ENCODE measurements at places on chromosomes 16 and 17.

GRCh38 chr16:69465881-69466280 lies 41.5 kb downstream of the CYB5B start:
- DNase-seq: no peak

GRCh38 chr17:31900877-31901276 lies 631 bp downstream of the UTP6 start:
- no peak for DNase-seq

- DNase-seq: peak; percentile 51
These were observed 12.8 kb downstream of the PIMREG start for GRCh38 chr17:6456914-6457687.

DNA sequence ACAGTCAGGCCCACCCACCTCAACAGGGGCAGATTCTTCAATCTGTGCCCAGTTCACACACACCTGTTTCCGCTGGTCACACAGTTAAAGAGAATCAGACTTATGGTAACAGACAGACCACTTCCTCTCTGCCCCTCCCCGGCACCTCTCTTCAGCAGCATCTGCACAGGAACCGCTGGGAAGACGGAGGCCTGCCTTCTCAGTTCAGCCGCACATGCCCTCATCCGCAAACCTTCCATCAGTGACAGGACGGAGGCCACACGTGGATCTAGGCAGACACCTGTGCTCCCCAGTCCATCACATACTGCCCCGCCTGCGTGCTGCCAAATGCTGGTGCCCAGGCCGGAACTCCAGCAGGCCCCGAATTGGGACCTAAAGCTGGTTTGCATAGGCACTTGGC lies 10.3 kb downstream of the PHB1 start:
- DNase-seq: no peak

DNA sequence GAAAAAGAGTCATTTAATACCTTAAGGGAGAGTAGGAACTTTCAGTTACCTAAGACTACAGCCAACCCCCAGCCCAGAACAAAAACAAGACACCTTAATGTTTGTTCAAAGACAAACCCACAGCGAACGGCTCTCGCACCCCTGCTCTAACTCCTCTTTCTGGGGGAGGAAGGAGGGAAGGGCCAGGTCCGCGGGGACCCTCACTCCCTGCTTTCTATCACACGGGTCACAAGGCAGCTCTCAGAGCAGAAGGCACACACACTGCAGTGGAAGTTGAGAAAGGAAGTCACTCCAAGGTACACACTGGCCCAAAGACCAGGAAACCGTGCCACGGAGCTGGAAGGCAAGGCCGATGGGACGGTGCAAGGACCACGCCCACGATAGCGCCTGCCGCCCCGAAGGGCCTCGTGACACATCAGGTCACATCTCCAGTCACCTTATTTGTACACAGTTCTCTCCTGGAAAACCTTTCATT lies 10.0 kb downstream of the LITAFD start:
- no peak for DNase-seq

GRCh38 chr17:56781906-56782305 lies 51.8 kb downstream of the C17orf67 start:
- DNase-seq: no peak
